ENCODE measurements at places on chromosomes 6 and 20.
A peak's percentile ranks its signal among the peaks of the same experiment; 100 is the strongest.

DNA sequence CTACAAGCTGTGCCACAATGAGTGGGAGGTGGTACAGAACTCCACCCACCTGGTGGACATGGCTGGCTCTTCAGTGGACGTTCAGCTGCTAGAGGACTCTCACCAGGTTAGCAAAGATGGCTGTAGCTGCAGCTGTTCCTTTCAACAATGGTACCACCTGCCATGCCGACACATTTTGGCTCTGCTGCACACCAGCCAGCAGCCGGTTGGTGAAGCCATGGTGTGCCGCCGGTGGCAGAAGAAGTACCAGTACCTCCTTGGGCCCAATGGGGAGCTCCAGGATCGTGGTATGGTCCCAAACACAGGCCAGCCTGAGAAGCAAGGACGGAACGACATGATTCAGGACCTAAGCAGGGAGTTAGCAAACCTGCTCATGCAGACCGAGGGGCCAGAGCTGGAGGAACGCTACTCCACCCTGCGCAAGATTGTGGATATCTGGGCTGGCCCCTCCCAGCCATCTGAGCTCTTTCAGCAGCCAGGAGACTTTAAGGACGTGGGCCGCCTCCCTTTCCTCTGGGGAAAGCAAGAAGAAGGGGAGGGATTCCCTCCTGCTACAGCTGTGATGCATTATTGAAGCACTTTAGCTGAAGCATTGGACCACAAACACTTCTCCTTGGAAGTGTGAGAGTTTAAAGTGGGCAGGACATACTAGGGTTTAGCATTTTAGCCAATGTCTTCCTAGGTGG lies 2.8 kb upstream of the ZSWIM1 start:
- DNase-seq: no peak

- no peak for DNase-seq
These were observed 374.7 kb downstream of the CD109 start for GRCh38 chr6:74070711-74071110.

GRCh38 chr6:8335381-8335780 lies 100.0 kb downstream of the SLC35B3 start:
- DNase-seq: no peak

DNA sequence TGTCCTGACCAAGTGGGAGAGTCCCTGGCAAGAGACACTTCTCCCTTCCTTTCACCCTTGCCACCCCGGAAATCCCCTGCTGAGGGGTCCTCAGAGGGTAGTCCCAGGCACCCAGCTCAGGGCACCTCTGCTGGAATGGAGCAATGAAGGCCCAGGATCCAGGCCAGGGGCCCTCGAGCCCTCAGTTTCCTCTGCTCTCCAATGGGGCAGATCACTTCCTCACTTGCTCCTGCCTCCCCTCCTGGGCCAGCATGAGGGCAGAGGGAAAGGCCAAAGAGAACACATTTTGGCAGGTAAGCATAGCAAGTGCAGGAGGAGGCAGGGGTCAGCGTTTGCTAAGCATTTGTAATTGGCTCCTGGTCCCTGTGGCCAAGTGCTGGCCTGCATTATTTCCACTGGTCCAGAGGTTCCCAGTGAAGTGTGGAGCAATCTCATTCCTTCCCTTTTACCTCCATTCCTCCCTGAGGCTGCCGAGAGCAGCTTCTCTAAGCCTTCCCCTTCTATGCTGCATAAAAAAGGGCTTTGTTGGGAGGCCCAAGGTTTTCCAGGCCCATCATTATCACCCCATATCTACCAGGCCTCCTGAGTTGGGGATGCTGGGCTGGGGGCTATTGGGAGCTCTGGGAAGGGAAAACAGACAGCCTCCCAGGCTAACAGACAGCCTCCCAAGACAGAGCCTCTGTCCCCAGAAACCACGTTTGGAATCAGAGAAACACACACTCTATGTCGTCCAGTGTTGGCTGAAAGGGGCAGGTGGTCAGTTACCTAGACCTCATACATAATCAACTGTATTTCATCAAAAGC lies 28.8 kb upstream of the VEGFA start:
- DNase-seq: no peak

GRCh38 chr6:35569011-35569461 lies 56.3 kb upstream of the TULP1 start:
- peak; percentile 7 for DNase-seq

DNA sequence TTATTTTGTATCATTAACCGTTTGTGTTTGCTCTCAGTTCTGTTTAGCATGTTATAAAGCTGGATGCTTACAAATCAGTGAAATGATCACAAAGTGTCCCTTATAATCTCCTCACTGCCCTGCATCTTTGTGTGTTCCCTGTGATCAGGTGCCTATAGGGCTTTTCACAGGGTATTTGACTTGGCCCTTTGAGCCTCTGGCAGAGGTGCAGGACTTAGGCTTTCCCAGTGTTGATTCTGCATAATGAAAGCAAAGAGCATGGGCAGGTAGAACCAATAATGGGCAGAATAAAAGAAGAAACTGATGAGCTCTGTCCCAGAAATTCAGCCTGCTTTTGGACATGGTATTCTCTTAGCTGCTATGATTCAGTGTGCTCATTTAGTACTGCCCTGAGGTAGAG lies 16.9 kb upstream of the PBOV1 start:
- DNase-seq: no peak

DNA sequence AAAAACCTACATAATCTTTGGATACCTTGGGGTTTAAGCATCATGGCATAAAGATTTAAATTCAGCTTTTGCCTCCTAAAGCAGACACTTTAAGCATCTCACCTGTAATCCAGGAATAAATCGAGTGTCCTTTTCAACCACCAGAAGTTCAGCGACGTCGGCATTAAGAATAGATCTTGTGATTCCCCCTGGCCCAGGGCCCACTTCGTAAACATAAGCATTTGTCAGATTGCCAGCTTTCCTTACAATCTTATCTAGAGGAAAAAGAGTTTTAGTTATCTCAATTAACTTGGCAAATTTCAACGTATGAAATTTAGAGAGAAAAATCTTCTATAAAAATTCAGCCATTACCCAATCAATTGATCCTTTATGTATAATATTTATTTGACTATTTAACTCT lies 3.2 kb downstream of the TFB1M start:
- no peak for DNase-seq

GRCh38 chr20:56391596-56392131 lies 351 bp downstream of the AURKA start:
- no peak for DNase-seq

DNA sequence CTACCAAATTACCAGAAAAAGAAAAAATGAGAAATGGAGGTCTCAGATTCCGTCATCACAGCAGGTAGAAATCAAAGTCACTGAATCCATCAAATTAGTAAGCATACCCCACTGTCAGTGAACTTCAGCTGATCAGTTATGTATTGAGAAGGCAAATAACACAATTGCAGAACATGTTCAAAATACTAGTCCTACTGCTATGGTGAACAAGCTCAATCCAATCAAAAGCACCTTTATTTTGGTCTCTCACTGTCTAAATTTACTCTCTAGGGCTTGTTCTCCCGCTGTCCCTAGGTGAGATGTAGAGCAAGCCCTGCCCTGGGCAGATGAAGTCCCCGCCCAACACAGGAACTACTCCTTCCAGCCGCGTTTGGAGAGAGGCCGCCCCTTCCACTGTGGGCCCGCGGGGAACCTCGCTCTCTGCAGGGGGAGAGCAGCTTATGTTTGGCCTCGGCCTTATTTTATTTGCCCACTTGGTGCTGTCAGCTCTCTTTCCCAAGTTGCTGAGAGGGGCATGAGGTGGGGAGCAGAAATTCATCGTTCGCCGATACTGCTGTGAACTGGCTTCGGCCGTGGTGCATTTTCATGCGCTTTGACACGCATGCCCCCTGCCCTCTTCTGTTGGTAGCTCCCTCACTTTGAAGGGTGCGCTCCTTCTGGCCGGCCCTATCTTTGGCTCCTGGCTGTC lies 14.3 kb upstream of the MAP1LC3A start:
- DNase-seq: no peak

- DNase-seq: no peak
These were observed 138.2 kb upstream of the DTNBP1 start for GRCh38 chr6:15800841-15801617.

- DNase-seq: no peak
These were observed 82.3 kb downstream of the SYNE1 start for GRCh38 chr6:152554851-152555250.

- no peak for DNase-seq
These were observed 44.5 kb upstream of the DSE start for GRCh38 chr6:116326181-116326671.

- no peak for DNase-seq
These were observed 13.1 kb downstream of the ZNF217 start for GRCh38 chr20:53580376-53581111.

GRCh38 chr6:144362042-144363018 lies 77.2 kb downstream of the UTRN start:
- DNase-seq: no peak

DNA sequence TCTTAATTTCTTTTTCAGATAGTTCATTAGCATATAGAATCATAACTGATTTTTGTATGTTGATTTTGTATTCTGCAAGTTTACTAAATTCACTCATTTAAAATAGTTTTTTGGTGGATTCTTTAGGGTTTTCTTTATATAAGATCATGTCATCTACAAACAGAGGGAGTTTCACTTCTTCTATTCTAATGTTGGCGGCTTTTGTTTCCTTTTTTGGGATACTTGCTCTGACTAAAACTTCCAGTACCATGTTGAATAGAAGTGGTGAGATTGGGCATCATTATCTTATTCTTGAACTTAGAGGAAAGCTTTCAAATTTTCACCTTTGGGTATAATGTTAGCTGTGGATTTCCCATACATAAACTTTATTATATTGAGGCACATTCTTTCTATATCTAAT lies 296.9 kb downstream of the BCKDHB start:
- DNase-seq: no peak

- no peak for DNase-seq
These were observed 101.8 kb downstream of the YTHDF1 start for GRCh38 chr20:63114006-63114692.

GRCh38 chr6:167407239-167408064 lies 82.6 kb downstream of the TTLL2 start:
- no peak for DNase-seq

DNA sequence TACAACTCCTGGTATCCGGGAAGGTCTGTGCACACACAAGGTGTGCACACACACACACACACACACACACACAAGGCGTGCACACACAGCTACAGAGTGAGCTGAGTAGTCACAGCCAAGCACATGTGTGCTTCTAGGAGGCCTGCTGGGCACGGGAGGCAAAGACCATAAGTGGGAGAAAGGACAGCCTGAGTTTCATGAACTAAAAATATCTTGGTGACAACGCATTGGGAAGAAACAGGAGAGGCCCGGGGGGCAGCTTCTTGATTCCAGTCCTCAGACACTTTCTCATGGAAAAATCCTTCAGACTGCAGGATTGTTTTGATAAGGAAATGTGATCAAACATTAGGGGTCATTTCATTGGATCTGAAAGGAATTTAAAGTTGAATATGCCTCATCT lies 2.6 kb downstream of the TRAF3IP2 start:
- DNase-seq: no peak

- peak; percentile 25 for DNase-seq
These were observed 158.3 kb downstream of the DOK5 start for GRCh38 chr20:54633374-54634355.

DNA sequence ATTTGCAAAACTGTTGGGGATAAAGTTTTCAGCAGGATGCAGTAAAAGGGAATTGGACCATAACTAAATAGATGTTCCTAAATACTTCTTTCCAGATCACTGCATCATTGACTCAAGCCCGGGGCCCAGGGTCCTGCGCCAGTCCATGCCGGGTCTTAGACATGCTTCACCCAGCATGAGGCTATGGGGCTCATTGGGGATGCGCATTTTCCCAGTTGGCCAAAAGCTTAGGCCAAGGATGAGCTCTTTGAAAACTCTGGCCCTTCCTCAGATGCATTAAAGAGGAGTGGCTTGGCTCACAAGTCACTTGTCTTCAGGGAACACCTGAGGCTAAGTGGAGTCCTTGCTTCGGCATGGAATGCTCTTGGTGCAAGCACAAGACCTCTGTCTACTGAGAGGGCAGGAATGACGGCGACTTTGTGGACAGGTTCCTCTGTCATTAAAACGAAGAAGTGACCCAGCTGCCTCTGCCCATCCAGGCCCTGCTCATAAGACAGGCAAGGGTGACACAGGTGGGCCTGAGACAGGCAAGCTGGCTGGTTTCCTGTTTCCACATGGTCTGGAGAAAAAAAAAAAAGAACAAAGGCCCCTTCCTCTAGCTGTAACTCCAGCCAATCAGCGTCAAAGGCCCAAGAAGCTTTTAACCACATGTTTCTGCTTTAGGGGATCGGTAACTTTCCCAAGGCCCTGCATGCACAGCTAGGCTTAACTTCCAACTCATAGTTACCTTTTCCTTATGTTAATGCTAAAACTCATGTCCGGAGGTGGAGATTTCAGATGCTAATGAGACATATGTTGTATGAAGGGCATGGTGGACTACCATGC lies 81.4 kb upstream of the CDH4 start:
- no peak for DNase-seq

DNA sequence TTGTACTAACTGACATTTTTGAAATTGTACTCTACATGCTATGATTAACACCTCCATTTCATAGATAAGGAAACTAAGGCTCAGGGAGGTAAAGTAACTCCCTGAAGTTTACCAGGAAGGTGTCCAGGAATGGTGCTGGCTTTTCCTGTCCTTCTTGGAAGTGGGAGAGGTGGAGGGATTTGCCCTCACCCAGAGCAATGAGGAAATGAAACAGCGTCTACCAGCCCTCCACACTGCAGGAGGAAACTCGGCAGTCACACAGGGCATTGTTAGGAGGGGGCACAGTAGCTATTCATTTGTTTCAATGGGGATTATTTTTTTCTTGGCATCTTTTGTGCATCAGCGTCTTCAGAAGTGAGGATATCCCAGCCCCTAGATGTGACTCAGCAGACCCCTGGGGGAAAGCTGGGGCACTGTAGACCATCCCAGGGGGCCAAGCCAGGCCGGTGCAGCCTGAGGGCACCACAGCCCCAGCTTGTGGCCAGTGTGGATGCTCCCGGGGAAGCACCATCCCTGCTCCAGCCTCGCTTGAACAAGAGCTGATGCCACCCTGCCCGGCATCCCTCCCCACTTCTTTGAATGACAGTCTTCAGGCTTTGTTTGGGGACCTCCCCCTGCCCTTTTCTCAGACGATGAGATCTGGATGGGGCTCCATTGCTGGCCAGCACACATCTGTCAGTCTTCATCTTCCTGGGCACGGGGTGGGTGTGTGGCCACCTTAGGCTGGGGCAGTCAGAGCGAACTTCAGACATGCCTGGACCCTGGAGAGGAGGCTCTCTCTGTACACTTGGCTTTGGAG lies 224.4 kb upstream of the PMEPA1 start:
- no peak for DNase-seq

GRCh38 chr20:63366390-63367365 lies 5.5 kb upstream of the CHRNA4 start:
- DNase-seq: no peak

DNA sequence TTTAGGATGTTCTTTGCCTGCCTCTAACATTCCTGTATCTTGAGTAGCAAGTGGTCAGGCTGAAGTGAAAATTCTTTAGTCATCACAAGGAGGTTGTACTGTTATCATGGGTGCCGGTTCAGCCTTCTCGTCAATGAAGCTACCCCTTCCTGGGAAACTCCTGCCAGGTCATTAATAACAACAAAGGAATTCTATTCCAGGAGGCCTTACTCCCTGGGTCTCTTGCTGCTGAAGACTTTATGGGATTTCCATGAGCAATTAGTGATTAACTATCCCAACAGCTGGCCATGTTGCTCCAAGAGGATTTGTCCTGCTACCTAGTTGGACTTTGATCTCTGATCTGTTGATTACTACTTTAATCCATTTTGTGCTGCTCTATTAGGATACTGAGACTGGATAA lies 62.7 kb upstream of the ELOVL5 start:
- DNase-seq: no peak
